ENCODE measurements at places on chromosomes 3 and 15.

DNA sequence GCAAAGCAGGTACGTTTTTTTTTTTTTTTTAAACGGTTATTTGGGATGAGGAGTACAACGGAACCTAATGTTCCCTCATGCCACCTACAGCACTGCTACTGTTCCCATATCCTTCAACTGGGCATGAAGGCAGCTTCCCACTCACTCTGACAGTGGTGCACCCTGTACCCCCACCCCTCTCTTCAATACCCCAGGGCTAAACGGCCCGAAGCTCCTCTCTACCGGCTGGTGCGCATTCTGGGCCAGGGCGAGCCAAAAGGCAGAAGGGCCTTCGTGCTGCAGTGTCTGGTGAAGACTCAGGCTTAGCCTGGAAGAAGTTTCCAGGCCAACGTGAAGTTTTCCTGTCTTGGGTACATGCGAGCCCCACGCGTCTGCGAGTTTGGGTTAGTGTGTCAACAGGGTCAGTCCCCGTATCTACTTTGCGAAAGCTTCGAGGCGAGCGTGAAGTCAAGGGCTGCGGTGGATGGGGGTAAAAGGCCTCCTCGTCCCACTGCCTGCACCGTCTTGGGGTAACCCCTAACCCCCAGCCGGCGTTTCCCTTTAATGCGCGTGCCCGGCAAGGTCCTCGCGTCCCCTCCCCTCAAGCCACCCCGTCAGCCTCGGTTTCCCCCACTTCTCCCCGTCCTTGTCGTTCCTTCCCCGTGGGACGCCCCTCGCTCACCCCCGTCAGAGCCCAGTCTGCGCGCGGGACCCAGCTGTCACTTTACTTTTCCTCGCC is 765 bp upstream of the UBE2E2 start:
- no peak for DNase-seq

GRCh38 chr3:138434276-138434874 is at the start of gene ESYT3:
Gene ESYT3, plus strand, starts transcription at chr3:138434616. Its CDS starts 183 bp downstream, at chr3:138434799.
- peak; percentile 83 for DNase-seq

GRCh38 chr3:106628407-106628806 is 748.8 kb upstream of the CCDC54 start:
- peak; percentile 16 for DNase-seq

- DNase-seq: no peak
Measured at GRCh38 chr15:95940431-95940985, 390.0 kb upstream of the NR2F2 start.

DNA sequence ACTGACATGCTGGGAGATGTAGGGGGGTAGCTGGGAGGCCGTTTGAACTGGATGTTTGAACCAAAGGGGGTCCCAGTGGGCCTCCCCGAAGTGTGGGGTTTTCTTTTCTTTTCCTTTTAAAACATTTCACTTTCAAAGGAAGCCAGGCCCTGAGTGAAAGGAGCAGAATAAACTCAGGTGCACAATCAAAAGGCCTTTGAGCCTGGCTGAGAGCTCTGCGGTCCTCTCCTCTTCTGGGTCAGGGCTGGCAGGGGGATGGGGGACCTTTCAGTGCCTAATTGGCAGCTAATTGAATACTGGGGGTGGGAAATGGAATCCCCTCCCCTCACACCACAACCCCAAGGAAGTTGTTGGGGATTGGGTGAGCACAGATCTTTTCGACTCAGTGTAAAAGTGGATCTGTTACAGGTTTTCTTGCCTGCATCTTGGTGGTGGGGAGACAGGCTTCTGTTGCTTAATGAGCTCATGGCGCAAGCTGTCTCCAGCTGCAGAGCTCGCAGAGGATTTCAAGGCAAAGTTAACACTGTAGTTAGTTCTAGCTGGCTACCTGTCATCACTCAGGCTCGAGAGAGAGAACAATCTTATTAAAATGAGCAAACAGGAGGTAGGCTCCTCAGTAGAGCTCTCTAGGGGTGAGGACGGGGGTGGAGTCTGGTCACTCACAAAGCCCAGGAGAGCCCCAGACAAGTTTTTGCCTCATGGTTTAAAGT is 132.6 kb downstream of the RAB11A start:
- DNase-seq: no peak

DNA sequence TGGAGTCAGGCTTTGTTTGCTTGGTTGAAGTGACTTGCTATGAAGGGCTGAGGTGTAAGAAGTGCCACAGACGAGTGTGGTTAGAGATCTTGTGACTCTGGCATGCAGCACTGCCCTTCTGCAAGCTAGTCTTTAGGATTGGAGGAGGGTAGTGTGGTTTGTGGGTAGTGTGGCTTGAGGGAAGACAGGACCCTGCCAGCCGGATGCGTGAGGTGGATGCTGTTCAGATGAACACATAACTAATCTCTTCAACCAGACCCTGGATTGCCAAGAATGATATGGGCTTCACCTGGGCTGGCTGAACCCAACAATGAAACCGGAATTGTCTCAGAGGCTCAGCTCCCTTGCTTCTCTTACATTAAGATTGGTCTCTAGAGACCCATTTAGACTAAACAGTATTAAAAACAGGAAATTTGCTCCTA is 32.7 kb downstream of the STARD9 start:
- DNase-seq: no peak

DNA sequence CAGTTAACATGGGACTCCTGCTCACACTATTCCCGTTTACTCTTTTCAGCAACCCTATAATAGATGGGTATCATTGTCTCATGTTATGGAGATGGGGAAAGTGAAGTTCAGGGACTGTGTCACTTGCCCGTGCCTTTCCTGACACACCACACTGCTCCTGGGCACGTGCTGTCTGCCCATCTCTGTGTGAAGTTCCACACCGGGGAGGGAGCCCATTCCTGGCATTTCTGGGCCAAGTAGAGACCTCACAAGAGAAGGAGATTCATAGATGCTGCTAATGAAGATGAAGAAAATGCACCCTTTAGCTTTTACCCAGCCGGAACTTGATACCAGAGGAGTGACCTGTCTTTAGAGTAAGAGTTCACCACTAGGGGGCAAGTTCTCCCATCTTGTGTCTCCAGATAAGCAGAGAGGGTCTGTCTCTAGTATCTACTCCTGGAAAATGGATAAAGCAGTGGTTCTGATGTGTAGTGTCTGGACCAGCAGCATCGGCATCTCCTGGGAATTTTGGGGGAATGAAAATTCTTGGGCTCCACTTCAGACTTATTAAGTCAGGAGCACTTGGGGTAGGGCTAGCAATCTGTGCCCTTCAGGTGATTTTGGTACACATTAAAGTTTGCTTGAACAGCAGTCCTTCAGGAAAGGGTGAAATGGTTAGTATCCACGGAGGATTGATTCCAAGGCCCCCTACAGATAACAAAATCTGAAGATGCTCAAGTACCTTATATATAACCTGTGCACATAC is 2.0 kb upstream of the TOPBP1 start:
- peak; percentile 8 for DNase-seq

DNA sequence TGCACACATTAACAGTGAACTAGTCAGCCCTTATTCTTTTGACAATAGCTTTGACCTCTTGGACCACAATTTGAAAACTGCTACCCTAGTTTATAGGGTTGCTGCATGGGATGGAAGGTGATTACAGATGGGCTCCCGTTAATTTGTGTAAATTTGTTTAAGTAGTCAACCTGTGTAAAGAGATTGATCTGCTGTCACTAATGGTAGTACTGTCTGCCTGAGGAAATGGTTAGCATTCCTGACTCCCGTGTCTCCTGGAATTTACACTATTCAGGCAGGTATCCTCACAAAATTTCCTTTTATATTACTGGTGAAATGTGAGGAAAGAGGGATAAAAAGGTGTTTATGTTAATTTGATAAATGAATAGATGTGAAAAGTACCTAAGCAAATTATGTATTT is 15.3 kb upstream of the EBLN2 start:
- no peak for DNase-seq

DNA sequence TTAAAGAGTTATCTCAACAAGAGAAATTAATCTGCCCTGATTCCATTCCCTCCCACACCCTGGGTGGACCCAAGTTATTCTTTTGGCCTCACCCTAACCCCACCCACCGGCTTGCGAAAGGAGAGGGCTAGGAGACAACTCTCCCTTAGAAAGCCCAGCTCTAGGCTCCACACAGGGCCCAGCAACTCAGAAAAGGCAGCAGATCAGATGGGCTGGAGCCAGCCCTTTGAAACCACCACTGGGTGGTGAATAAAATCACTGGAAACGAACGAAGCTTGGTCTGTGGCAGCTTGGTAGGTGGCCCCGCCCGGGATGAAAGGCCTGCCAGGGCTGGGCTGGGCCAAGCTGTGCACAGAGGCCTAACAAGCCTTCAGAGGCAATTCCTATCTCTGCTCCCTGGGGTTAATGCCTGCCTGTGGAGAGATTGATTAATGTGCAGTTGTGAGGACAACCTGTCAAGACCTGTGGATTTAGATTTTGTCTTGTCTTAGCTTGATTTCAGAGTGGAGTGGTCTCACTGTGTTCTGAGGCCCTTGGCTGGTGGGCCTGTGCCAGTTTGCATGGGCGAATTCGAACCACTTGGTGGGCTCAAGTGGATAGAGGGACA is 38.8 kb downstream of the BHLHE40 start:
- no peak for DNase-seq

- DNase-seq: peak; percentile 96
Measured at GRCh38 chr3:134381831-134382442, 7.7 kb upstream of the AMOTL2 start.

DNA sequence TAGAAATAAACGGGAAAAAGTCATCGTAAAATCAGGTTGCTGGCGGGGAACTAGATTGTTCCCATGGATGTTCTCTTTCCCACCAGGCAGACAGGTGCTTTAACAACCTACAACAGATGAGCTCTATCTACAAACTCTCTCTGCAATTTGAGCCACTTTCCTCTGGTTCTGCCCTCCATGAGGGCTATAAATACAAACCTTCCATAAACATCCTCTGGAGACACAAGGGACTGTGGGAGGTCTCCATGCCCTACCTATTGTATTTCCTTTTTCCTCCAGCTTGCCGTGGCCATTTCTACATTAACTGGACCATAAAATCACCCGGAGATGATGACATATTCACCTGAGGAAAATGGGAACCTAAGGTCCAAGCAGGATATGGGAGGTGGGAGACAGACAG is 151.1 kb downstream of the GABRB3 start:
- DNase-seq: no peak

DNA sequence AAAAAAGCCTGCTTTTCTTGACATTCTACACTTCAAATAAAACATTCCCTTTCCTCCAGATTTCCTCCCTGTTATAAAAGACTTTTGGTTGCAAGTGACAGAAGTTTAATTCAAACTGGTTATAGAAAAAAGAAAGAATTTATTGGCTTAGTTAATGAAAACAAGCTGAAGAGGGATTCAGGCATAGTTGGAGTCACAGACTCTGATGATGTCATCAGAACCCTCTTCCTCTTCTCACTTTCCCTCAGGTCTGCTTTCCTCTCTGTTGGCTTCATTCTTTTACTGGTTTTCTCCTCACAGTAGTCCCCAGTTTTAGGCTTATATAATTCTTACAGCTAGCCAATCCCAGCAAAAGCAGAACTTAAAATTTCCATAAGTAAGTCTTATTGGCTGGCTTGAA is 32.0 kb upstream of the MBNL1 start:
- no peak for DNase-seq

- DNase-seq: no peak
Measured at GRCh38 chr15:63526401-63526800, 22.0 kb downstream of the USP3 start.

GRCh38 chr3:150594150-150594549 is 9.0 kb upstream of the SELENOT start:
- no peak for DNase-seq

GRCh38 chr15:100107606-100108225 is 234.1 kb downstream of the ADAMTS17 start:
- no peak for DNase-seq

DNA sequence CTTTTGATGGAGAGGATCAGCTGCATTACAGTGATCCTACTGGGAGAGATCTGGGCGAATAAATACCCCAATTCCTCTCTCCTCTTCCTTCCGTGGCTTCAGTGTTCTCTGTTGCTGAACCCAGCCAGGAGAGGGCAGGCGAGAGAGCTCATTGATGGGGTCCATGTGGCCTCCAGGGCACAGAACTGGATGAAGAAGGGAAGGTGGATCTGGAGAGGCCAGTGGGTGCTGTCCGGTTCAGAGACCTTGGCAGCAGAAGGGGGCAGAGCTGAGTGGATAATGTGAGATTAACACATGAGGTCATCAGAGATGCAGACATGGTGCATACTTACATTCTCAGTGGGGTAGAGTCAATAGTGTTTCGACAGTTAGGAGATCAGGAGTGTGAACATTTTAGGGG is 193.6 kb downstream of the CLSTN2 start:
- no peak for DNase-seq

- DNase-seq: no peak
Measured at GRCh38 chr15:84023636-84024035, 211.9 kb upstream of the GOLGA6L4 start.

- no peak for DNase-seq
Measured at GRCh38 chr3:34034840-34035239, 236.4 kb downstream of the PDCD6IP start.

DNA sequence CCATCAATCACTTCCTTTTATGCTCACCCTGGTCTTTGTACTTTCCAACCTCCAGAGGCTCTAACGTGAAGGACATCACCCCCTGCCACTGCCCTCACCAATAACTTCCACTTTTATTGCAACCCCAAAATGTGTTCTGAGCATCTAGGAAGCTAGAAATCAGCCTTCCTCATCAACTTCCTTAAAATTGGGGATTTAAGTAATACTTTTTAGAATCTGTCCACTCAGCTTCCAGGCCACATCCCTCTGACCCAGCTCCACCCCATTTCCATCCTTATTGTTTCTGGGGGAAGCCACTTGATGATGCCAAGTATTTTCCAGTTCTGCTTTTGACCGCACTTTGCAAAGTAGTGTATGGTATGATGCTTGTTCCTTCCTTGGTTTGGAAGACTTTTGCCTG is 73.5 kb upstream of the XCR1 start:
- no peak for DNase-seq
